Stimulated activated CD4-positive, alpha-beta T cell treated with anti-CD3 and anti-CD28 coated beads, Interleukin-1b, Interleukin-23, amount 100 ng/mL, for 1 hour (primary cell): ENCODE measurements at places on chromosomes 7 and 10.

DNA sequence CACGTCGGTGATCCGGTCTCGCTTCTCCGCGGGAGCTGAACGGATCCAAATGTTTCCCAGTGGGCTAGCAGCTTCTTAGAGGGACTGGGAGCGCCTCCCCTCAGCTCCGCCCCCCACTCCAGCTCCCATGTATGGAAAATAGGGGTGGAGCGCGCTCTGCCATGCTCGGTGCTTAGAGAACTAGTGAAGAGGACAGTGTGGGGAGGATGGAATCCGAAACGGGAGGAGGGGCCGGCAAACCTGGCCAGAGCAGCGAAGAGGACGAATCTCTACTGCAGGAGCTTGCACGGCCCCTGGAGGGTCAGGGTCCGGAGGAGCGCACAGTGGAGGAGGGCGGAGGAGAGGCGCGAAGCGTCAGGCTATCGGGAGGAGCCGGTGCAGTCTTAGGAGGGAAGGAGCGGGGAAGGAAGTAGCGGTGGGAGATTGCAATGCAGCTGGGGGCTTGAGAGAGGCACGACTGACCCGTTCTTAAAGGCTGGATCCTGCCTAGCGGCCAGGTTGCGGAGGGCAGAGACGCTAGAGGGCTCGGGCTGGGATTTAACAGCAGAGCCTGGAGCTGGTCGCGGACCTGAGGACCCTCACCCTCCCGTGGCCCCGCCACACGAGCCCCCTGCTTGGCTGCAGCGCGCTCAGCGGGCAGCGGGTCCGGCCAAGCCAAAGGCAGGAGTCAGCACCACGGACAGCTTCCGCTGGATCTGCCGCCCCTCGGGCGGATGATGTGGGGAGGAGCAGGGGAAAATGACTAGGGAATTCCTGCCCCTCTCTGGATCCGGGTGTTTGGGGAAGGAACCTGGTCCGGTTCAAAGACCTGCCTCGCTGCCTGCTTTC is at the start of gene PRLHR:
Gene PRLHR (minus strand): TSS at position 51 of the 828 bp plus-strand sequence. CDS start 404 bp downstream, outside the sequence.
- no peak for DNase-seq

- DNase-seq = no peak
Observed at GRCh38 chr7:77200542-77200941, 923 bp upstream of the FGL2 start.

DNA sequence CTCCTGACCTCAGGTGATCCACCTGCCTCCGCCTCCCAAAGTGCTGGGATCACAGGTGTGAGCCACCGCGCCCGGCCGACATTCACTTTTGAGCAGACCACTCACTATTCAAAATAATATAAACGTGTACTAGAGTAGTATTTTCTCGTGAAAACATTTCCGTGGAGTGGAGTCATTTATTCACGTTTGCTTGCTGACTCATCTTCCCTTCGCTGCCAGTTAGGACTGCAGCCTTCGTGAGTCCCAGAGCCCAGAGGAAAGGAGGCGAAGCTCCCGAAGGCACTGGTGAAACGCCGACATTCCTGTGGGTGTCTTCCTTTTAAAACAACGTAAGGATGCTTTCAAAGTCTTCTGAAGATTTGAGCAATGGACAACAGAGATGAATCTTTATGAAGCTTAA is 10.9 kb upstream of the INPP5A start:
- DNase-seq = no peak

DNA sequence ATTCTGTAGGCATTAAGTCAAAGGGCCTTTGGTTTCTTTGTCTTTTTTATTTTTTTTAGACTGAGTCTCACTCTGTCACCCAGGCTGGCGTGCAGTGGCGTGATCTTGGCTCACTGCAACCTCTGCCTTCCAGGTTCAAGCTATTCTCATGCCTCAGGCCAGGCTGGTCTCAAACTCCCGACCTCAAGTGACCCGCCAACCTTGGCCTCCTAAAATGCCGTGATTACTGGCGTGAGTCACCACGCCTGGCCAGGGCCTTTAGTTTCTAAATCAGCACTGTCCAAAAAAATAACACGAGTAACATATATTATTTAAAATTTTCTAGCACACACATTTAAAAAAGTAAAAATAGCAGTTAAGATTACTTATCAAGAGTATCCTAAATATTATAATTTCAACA is 11.1 kb upstream of the ACSL5 start:
- DNase-seq = no peak

GRCh38 chr7:157372300-157373232 is 35.8 kb downstream of the DNAJB6 start:
- DNase-seq = no peak
